ENCODE measurements at places on chromosomes 4 and X.

DNA sequence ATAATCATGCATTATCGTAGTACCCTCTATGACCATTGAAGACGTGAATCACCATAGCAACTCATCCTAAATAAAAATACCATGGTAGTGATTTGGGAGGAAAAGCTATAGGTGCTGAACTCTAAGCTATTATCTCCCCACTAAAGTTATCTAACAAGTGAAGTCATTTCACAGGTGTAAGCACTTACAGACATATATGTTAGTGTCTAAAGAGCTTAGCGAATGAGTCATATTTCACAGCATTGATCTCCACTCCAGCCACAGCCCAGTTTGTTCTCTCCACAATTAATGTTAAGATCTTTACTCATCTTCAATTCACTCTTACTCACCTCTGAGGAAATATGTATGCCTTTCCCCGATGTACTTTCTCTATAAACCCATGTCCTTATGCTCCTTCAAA, 57.0 kb downstream of the DCAF8L1 start:
- DNase-seq, result no peak

GRCh38 chrX:137566746-137567679, 1.1 kb downstream of the ZIC3 start:
- no peak for DNase-seq

DNA sequence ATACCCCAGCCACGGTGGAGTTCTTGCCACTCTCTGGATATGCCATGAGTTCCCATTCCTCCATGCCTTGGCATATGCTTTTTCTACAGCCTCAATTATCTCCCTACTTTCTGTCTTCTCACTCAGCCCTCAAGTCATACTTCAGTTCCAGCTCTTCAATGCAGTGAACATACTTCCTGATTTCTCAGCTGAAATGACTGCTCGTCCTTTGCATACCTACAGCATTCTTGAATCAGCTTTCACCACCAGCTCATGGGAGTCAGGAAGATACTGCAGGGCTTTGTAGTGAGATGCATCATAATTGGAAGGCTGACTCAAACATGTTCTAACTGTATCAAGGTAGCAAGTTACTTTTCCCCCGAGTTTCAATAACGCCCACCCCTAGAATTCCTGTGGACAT, 118.4 kb downstream of the APBB2 start:
- DNase-seq, result no peak

GRCh38 chr4:40939856-40940255, 190.1 kb downstream of the NSUN7 start:
- DNase-seq, result no peak

GRCh38 chr4:53478671-53479456, 101.4 kb downstream of the FIP1L1 start:
- no peak for DNase-seq

DNA sequence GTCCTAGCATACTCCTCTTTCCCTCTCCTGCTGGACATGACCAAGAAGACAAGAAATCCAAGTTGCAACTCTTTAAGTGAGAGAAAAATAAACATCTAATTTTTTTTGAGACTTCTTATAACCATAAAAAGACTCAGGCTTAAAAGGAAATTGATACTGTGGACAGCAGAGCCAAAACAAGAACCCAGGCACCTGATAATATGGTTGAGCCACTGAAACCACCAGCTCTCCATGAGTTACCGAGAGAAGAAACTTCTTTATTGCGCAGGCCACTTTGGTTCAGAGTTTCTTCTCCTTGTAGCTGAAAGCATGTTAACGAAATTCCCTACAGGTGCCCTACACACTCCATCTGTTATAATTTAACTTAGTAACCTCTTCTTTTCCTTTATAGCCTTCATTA, 11.3 kb upstream of the SPCS3 start:
- no peak for DNase-seq

- DNase-seq, result no peak
Observed at GRCh38 chr4:46258431-46258830, 131.5 kb downstream of the GABRA2 start.

- no peak for DNase-seq
Observed at GRCh38 chr4:5423670-5424069, 284.7 kb downstream of the EVC2 start.

DNA sequence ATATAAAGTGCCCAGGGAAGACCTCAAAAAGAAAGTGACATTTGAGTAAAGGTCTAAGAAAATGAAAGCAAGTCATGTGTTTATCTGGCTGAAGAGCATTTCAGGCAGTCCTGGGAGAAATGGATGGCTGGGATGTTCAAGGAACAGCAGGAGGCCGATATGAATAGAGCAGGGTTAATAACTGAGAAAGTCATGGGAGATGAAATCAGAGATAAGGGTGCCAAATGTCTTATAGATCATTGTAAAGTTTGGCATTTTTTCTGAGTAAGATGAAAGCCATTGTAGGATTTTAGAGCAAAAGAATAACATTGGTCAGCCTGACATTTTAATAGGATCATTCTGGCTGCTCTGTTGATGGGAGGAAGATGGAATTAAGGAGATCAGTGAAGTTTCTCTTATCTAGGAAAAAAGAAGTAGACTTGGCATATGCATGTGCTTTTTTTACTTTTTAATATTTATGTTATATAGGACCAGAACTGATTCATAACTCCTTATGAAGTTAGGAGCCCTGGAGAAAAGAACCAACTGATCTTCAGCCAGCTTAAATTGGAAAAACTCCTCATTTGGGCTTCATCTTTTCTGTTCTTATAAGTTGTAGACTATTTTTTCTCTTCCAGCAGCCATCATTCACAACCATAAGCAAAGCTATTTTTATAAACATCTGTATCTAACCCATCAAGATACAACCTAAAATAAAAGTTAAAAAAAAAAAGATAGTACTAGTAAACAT, 18.6 kb downstream of the AIMP1 start:
- DNase-seq, result no peak

DNA sequence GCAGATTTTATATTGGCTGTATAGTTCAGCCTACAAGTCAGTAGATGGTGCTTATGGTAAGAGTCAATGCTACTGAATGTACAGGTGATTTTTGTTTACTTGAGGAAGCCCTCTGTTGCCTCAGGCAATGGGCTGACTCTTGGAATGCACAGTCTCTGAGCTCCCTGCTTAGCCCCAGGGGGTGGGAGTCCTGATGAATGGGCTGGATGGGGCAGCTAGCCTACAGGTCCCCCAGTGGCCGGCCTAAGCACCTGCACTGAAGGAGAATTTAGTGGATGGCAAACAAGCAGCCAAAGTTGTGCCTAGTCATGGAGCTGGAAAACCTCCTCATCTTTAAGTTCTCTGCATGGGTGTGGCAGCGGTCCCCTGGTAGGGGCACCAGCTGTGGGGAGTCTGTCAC, 101.8 kb upstream of the CXorf51B start:
- DNase-seq, result no peak

DNA sequence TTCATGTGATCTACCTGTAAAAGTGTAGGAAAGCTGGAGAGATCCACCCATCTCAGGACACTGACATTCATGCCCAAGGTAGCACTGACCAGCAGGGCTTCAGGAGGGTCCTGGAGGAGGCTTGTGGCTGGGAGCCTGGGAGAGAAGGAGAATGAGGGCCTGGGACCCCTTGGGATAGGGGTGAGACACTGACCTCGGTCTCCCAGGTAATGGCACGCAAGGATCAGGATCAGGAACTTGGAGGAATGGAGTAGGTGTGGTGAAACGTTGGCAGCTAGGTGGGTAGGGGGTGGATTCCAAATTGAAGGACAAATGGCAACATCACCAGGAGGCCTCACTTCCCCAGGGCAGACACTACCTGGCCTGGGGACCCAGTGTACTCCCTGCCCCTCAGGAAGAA, 12.4 kb upstream of the RGS12 start:
- no peak for DNase-seq

DNA sequence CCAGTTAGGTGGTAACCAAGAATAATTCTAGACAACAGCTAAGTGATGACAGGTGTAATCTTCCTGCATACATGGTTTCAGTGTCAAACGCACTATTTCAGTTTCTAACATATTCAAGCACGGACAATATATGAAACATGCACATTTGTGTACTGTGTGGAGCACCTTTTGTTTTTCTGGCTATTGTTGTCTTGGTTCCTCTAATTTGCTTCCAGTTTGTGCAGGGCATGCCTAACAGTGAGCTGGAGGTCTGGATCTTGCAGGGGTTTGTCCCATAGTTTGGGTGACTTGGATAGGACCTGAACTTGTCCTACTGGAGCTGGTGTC, 70.5 kb upstream of the TBC1D9 start:
- no peak for DNase-seq

GRCh38 chr4:142781114-142781513, 65.0 kb downstream of the INPP4B start:
- no peak for DNase-seq
